Stimulated activated CD4-positive, alpha-beta T cell treated with anti-CD3 and anti-CD28 coated beads, Interleukin-4, amount 100 ng/mL, for 4 hours (primary cell): ENCODE measurements at places on chromosomes 12 and 14.

GRCh38 chr12:93441081-93441616 lies 598 bp downstream of the UBE2N start:
- peak; percentile 23 for DNase-seq

DNA sequence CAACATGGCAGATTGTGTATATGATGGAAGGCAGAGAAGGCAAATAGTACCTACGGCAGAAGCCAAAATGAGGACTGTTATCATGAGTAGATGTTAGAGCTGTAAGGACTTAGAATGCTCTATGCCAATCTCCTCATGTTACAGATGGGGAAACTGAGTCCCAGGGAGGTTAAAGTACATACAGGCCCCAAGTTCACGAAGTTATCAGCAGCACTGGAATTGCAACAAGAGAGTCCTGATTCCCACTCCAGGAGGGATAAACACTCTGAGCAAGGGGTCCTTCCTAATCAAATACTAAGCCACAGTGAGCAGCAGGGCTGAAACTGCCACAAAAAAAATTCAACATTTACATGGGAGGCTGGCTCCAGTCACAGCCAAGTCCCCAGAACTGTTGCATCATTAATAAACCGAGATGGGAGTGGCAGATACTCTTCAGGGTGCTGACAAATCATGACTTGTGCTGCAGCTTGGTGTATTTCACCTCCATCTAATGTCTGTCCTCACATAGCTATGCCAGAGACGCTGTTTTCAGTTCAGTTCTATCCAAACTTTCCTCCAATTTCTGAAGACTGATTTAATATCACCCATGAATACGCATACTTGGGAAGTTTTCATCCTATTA lies 24.2 kb downstream of the NUAK1 start:
- no peak for DNase-seq

GRCh38 chr12:2111826-2112225 lies 59.0 kb downstream of the CACNA1C start:
- DNase-seq = no peak

- DNase-seq = no peak
These were observed 7.8 kb downstream of the JAG2 start for GRCh38 chr14:105160776-105161175.

DNA sequence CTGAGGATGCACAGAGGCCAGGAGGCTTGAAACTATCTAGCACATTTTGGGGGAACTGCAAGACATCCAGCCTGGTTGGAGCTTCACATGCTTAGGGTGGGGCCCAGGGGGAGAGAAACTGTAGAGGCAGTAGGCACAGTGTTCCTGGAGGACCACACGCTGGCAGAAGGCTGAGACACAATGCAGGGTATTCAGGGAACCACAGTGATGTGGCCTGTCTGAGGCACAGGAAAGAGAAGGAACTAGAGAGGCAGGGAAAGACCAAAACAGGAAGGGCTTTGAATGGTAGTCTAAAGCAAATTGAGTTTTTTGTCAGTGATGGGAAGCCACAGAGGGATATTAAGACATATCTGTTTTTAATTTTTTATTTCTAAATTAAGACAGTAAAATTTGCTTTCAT lies 100.2 kb upstream of the PRICKLE1 start:
- DNase-seq = no peak

- no peak for DNase-seq
These were observed 232.8 kb upstream of the FBXO33 start for GRCh38 chr14:39665075-39665475.

- no peak for DNase-seq
These were observed 70.7 kb downstream of the RASSF9 start for GRCh38 chr12:85765453-85765869.

DNA sequence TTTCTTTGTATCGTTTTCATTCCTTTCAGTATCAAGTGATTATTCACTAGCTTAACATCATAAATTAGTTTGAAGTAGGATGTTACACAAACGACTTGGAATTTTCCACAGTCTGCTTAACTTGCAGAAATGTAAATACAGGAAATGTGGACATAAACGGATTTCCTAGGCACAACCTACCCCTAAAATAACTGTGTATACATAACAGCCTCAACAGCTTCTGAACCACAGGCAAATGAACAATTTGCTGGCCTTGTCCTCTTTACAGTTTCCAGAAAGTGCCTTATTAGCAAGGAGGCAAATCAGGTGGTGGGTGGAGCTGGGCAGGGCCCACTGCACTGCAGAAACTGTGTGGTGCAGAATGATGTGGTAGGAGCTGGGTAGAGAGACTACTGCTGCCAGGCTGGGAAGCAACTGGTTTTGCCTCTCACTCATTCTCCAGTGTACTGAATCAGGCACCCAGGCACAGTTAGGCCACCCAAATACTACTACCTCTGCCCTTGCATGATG lies 14.1 kb downstream of the DRAM1 start:
- no peak for DNase-seq

- no peak for DNase-seq
These were observed 5.6 kb downstream of the RBP5 start for GRCh38 chr12:7122811-7123769.

- no peak for DNase-seq
These were observed 23.1 kb upstream of the HELB start for GRCh38 chr12:66279123-66279712.

- no peak for DNase-seq
These were observed 168.6 kb downstream of the ALX1 start for GRCh38 chr12:85448548-85449139.

DNA sequence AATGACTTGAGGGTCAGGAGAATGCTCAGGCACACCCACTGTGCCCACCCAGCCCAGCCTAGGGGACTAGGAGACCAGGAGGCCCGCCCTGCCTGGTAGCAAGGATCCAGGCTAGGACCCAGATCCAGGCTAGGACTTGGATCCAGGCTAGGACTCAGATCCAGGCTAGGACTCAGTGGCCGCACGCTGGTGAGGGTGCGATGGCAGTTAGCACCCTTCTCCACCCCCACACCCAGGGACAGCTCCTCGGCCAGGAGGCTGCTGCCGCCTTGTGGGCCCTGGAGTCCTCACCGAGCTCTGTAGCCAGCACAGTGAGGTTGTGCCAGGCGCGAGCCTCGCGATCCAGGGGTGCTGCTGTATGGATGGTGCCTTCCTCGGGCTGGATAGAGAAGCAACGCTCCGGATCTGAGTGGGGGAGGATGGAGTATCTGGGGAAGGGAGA lies 5.1 kb downstream of the CDH24 start:
- DNase-seq = no peak

DNA sequence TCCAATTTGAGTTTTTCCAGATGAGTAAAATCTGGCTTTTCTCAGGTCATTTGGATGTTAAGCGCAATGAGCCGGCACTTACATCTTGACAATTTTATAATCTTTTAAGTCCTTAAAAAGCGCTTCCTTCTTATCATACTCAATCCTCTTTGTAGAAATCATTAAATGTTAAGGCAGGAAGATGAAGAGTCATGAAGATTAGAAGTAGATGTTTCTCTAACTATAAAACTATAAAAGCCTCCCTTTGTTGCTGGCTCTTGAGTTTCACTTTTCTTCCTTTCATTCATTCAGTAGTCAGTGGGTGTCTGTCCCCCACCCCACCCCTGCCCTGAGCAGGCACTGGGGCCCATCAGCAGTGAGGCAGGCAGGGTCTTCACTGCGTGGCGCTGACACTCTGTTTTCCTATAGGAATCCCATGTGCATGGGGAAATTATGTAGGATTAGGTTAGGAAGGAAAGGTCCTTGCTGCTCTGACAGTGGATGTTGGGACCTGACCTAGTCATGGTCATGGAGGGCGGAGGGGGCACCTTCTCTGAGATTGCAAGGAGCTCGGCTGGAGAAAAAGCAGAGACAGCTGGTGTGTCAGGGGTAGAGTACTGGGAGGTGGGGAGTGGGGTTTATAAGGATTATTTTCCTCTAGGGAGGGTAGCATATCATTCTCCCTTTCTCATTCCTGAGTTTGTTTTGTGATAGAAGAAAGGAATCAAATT lies 65.8 kb downstream of the CCDC92 start:
- no peak for DNase-seq

- no peak for DNase-seq
These were observed 86.5 kb downstream of the CAND1 start for GRCh38 chr12:67355428-67356379.

- no peak for DNase-seq
These were observed 272.9 kb downstream of the ADGRD1 start for GRCh38 chr12:131226345-131227265.

GRCh38 chr14:100714258-100714892 lies 12.3 kb upstream of the DLK1 start:
- DNase-seq = no peak
